Hematopoietic multipotent progenitor cell (in vitro differentiated cells): ENCODE measurements at places on chromosomes 3 and 15. TPM values are rescaled to one million over a fixed set of nuclear protein-coding genes. Genes with fewer than 3 reads are reported as not detected.

DNA sequence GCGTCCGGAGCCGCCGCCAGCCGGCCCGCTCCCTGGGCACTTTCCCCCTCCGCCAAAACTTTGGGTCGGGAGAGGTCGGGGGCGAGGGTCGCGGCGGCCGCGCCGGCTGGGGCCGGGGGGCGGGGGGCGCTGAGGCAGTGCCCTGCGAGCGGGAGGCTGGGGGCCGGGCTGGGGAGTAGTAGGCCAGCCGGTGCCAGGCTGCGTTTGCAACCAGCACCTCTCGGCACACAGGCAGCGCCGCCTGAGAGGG lies 452 bp downstream of the BBX start:
- no peak for DNase-seq

DNA sequence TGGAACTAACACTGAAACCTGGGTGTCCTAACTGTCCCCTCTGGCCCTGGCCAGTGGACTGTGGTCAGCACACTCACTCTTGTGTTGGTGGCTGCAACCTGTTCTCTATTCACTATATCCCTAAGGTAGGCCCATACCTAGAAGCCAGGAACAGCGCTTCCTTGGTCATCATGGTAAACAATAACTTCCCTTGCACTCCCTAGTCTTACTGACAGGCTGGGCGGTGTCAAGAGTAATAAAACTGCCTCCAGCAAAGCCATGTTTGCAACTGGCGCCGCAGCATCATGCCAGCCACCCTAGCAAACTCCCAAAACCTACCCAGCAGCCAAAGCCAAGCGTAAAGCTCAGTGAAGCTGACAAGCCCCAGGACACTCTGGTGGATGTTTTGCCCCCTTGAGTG lies 63.1 kb upstream of the TSEN2 start:
- DNase-seq, result no peak

- DNase-seq, result no peak
These were observed 176.9 kb downstream of the STAC start for GRCh38 chr3:36557021-36557707.

DNA sequence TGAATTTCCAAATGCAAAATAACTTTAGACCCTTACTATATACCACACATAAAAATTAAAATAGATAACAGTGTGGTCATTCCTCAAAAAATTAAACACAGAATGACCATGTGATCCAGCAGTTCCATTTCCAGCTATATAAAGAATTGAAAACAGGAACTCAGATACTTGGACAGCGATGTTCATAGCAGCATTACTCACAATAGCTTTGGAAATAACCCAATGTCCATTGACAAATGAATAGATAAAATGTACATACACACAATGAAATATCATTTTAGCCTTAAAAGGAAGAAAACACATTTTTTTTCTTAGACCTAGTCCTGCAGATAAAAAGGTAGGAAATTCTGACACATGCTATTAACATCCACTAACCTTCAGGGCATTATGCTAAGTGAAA lies 26.7 kb downstream of the RAD51 start:
- DNase-seq, result no peak

ONECUT1 gene
- not detected for total RNA-seq
